ENCODE measurements at places on chromosomes 11 and 22.

DNA sequence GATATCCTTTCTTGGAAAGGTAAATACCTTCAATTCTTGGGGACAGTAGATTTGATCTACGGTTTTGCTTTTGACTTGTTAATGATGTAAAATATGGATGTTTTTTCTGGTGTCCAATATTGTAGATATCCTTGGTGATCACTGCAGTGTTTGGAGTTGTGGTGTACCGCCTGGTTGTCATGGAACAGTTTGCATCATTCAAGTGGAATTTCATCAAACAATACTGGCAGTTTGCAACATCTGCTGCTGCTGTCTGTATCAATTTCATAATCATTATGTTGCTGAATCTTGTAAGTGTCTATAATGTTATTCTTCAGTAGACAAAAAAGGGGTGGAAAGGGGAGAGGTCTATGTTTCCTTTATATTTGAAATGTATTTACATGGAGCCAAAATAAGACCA is 27.4 kb upstream of the MUC15 start:
- no peak for DNase-seq

GRCh38 chr22:20000246-20001081 is 16.2 kb downstream of the ARVCF start:
- DNase-seq = no peak

GRCh38 chr22:41048791-41049717 is 43.3 kb upstream of the EP300 start:
- DNase-seq = no peak

DNA sequence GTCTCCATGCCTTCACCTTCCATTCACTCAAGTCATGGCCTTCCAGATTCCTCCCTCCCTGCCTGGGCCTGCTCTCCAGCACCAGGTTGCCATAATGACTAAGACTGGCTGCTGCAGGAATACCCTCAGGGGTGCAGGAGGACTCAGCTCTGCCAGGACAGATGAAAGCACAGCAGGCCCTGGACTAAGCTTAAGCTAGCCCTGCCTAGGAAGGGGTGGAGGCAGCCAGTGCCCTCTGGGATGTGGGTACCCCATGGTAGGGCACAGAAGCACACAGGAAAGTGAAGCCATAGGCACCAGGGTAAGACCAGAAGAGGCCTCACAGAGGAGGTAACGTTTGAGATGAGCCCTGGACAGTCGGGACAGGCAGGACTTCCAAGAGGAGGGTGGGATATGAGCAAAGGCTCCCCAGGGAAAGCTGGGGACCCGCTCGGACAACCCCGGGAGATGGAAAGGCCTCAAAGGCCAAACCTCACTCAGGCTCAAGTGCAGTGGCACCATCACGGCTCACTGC is 3.0 kb upstream of the RIN1 start:
- no peak for DNase-seq

- DNase-seq = peak; percentile 62
Observed at GRCh38 chr22:37464181-37464580, 22.0 kb downstream of the MFNG start.
